Adipocyte (in vitro differentiated cells): ENCODE measurements at places on chromosomes 12 and 14.

- DNase-seq = no peak
These were observed 1.4 kb upstream of the SCN8A start for GRCh38 chr12:51589557-51590176.

GRCh38 chr14:72513965-72514659 is 379.8 kb downstream of the DPF3 start:
- DNase-seq = peak; percentile 87

DNA sequence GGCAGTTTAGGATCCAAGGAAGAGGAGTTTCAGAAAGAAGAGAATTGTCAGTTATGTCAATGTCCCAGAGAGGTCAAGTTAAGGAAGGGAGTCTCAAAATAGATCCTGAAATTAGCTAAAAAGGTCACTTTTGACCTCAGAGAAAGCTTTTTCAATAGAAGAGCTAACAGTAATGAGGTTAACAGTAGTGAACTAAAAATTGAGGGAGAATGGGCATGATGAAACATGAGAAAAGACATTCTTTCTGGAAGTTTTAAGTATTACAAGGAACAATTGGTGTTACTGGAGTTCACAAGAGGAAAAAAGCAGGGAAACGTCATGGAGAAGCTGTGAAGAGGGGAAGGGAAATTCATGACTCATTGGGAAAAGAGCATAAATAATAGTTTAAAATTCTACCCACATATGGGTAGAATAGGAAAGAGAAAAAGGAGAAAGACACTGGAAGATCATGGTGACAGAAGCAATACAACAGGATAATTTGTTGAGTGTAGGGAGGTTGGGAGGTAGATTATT is 381.2 kb upstream of the FAR2 start:
- DNase-seq = no peak

GRCh38 chr14:68820999-68821683 is 28.3 kb upstream of the ZFP36L1 start:
- no peak for DNase-seq

GRCh38 chr14:106395456-106396050 is 869.2 kb downstream of the TMEM121 start:
- DNase-seq = no peak

- no peak for DNase-seq
These were observed 10.3 kb downstream of the WASHC3 start for GRCh38 chr12:102051431-102051965.
